ENCODE measurements at places on chromosomes 16 and 17.

- DNase-seq: no peak
Measured at GRCh38 chr16:71570144-71570543, 6.7 kb downstream of the TAT start.

DNA sequence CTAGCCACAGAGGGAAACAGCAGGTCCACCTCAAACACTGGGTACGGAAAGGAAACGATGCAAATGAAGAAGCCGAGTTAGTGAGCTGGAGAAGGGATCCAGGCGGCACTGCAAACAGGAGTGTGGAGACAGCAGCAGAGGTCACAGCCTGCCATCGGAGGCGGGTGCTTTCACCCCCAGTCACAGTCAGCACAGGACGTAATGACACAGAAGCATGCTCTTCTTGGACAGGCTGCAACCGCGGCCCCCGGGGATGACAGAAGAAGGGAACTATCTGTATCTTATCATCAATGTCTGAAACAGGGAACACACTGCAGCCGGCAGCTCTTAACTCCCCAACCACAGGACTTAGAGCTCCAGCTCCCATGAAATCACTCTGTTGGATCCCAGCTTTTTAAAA is 16.1 kb upstream of the SLC38A8 start:
- DNase-seq: no peak

DNA sequence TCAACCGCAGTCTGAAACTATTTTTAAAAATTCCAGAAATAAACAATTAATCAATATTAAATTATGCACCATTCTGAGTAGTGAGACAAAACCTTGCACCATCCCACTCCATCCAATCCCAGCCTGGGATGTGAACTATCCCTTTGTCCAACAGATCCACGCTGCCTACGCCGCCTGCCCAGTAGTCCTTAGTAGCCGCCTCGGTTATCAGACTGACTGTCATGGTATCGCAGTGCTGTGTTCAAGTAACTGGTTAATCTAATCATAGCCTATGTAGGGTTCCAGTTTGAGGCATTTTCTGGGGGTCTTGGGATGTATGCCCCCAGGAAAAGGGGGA is 437.7 kb downstream of the HS3ST3B1 start:
- DNase-seq: no peak

- DNase-seq: no peak
Measured at GRCh38 chr16:73298562-73298961, 250.6 kb upstream of the ZFHX3 start.

- DNase-seq: no peak
Measured at GRCh38 chr17:2083613-2084035, 28.7 kb downstream of the HIC1 start.

- no peak for DNase-seq
Measured at GRCh38 chr17:7992516-7992915, 9.9 kb upstream of the GUCY2D start.

DNA sequence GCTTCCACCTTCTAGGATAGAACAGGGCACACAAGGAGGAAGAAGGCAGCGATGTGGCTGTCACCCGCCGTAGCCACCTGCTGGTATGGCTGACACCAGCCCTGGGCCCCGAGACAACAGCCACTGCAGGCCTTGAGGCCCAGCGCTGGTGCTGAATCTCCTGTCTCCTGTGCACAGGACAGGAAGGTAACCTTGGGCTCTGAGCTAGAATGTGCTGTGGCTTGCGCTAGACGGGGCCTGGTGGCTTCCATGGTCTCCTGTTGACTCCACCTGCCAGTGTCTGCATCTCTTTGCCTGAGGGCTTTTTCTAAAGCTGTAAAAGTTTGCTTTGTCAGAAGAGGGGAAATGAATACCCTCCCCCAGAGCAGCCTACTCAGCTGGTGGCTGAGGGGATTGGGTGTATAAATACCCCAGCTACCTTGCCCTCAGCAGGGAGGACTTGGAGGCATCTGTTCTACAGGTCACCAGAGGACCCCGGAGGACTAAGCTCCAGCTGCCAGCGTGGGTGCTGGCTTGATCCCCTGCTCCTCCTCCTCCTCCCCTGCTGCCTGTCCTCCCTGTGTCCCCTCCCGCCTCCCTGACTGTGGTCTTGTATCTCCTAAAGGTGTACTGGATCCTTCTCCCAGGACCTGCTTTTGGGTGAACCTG is 76.1 kb upstream of the SDK2 start:
- no peak for DNase-seq

DNA sequence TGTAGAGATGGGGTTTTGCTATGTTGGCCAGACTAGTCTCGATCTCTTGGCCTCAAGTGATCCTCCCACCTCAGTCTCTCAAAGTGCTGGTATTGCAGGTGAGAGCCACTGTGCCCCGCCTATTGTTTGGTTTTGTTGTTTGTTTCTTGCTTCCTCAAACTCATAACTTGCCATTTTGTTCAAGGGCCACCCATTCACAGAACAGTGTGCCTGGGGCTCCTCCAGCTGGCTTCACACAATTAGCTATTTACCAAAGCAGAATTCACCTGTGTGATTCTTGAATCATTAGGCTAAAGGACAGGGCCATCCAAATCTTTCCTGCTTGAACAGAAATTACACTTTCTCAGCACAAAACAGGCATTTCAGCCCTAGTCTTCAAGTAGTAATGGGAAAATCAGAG is 7.2 kb downstream of the ABHD15 start:
- DNase-seq: no peak

- DNase-seq: no peak
Measured at GRCh38 chr17:74159226-74159840, 44.1 kb upstream of the RPL38 start.

GRCh38 chr16:19666477-19666876 is 51.5 kb downstream of the KNOP1 start:
- DNase-seq: no peak

- DNase-seq: peak; percentile 44
Measured at GRCh38 chr17:21042458-21043295, at the start of gene USP22. Gene USP22 (minus strand): TSS chr17:21043011. CDS start chr17:21042835, 176 bp downstream.

GRCh38 chr16:4370570-4371356 is 885 bp upstream of the VASN start:
- DNase-seq: peak; percentile 42

DNA sequence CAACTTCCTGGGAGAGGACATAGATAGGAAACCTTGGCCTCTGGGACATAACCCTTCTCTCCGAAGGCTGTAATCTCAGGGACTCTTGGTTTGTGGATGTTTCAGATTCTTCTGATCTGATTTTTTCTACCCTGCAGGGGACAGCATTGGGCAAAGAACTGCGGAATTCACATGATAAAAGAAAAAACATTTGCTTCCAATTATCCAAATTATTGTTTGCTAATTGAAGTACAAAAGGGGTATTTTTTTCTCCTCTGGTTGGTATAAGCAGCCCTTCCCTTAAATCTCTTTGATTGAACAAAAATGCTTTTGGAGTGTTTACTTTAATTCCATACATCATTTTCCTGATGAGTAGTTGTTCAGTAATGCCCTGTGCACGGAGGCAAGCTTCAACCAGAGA is 251.7 kb upstream of the IRX3 start:
- no peak for DNase-seq

DNA sequence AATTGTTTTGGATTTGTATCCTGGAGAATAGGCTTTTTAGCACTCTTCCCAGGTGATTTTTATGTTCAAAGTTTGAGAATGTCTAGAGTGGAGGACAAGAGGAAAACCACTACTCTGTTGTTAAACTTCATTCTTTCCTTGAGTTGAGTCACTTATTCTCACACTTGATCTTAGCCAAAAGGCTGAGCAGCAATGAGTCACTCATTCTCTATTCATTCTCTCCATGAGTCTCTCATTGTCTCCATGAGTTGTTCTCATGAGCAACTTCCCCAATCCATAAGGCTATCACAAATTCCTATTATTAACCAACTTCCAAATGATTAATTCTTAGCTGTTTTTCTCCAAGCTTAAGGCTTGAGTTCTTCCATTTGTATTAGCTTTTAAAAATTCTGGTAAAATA is 1393.3 kb downstream of the CDH8 start:
- no peak for DNase-seq

GRCh38 chr17:77768248-77768852 is 190.2 kb upstream of the TNRC6C start:
- DNase-seq: no peak

- no peak for DNase-seq
Measured at GRCh38 chr16:88284626-88285513, 97.9 kb upstream of the ZNF469 start.
